ENCODE measurements at places on chromosomes 3 and 15. TPM values are rescaled to one million over a fixed set of nuclear protein-coding genes. Genes with fewer than 3 reads are reported as not detected.

Gene CCDC191
- total RNA-seq = 3.5 TPM

Gene SSUH2
- total RNA-seq = not detected

DNA sequence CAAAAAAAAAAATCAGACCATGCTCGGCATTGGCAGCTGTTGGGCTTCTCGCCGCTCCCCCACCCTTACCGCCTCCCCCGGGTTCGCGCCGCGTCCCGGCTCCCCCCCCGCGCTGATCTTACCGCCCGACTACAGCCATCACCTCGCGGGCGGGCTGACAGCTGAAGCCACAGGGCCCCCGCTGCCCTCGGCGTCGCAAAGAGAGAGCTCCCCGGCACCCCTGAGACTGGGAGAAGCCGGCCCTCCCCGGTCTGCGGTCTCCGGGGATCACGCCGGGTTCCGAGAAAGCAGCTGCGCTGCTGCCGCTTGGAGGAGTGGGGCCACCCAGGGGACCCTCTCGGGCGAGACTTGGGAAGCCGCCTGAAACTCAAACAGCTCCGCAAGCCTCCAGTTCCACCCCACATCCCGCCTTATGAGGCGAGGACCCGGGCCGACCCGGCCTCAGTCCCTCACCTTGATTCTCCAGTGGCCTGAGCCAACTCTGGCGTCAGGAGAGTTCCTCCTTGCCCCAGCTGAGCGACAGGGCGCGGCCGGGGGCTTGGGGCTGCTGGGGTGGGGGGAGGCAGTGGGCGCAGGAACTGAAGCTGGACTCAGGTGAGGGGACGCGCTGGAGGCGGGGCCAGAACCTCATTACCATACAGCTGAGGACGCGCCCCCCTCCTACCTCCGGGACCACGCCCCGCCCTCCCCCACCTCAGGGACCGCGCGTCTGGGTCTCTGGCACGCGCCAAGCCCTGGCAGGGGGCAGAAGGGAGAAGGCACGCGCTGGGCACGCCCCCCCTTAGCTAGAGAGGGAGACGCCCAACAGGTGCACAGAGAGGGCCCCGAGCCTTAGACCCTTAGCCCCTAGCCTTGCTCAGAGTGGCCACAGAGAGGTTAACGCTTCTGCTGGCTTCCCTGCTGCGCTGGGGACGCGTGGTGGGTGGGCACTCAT lies 1.0 kb upstream of the DLL4 start:
- ATAC-seq = no peak

DNA sequence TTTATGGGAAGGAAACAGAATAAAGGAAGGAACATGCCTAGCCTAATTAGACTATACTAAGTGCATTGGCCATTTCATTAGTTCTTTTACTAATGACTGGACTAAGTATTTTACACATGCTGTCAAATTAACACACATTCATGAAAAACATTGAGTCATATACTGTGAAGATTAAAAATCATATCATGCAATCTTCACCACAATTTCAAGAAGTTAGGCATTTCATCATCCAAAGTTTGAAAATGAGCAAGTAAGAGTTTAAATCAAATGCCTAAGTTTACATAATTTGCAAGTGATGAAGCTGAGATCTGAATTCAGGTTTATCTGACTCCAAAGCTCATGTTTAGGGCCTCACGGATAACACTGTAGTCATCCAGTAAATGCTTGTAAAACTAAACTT lies 601.0 kb downstream of the PDCD6IP start:
- ATAC-seq = no peak

DNA sequence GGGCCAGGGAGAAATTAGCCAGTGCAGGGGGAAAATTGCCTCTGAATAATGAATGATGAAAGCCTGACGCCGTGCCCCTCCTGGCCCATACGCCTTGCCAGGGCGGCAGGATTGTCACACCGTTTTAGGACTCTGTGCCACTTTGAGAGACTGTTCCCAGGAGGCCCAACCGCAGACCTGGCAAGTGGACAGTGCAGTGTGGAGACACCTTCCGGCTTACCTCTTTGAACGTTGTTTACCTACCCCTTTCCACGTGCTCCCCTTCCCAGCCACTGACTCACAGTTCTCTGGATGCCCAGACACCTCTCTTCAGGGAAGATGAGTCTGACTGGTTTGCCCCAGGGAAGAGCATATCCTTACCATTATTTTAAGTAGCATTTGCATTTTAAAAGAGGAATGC lies 84.0 kb upstream of the PXYLP1 start:
- no peak for ATAC-seq

DNA sequence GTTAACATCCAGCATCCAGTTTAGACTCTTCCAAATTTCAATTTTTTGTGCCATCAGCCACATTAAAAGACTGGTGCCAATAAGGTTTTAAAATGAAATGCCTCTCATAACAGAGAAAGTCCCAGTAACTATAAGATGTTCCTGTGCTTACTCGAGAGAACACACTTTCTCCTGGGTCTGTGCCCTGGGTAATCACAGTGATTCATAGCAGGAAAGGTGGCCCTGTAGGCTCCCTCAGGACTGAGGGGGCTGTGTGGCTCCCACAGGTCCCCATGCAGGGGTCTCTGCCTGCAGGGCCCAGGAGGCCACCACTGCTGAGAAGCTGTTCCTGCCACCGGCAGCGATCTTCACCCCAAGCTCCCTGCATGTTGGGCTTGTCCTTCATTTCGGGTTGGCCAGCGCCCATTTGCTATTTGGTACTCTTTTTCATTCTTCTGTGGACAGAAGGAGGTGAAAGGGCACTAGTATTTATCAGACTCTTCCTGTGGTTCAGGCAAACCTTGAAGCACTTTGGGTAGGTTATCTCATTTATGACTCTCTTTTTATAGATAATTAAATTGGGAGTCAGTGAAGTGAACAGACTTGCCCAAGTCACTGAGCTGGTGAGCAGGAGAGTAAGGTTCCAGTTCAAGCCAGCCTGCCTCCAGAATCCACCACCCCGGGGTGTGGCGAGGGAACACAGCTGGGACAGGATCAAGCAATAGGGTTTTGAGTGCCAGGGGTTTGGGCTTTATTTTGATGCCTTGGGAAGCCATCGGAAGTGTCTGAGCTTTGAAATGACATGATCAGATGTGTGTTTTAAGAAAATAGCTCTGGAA lies 44.2 kb upstream of the PLXNA1 start:
- ATAC-seq = no peak

DNA sequence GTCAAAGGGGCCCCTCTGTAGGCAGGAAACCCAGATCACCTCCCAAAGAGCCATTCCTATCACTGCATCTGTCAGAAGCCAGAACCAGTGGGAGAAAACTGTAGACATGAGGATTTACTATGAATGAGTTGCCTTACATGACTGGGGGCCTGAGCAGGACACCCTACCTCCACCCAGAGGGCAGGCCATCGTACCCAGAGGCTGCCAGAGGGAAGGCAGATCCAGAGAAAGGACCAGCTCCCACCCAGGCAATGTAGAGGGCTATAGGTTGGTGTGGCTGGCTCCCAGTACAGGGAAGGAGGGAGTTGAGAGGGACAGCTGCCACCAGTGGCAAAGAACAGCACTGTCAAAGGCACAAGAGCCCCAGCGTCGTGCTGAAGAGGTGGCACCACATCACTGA lies 233.2 kb downstream of the OCA2 start:
- ATAC-seq = no peak

DNA sequence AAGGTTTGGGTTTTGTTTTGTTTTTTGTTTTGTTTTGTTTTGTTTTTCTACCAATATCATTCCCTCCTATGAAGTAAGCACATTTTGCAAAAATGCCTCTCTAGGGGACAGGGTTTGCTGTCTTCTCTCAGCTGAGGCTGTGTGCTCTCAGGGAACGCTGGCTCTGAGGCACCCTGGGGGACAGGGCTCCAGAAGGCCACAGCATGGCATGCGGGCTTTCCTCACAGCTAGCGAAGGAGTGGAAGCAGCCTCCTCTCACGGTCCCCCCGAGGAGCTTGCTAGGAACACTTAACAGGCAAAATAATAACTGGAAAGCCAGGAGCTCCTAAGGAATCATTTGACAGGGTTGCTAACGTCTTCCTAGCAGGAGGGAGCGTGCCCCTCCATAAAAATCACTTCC lies 227.7 kb upstream of the ST8SIA2 start:
- no peak for ATAC-seq

- no peak for ATAC-seq
Observed at GRCh38 chr3:146589899-146590508, 15.1 kb downstream of the PLSCR5 start.

Measured in gastroesophageal sphincter (tissue), 4 donors.